ENCODE measurements at places on chromosomes 16 and 17. TPM values are rescaled to one million over a fixed set of nuclear protein-coding genes. Genes with fewer than 3 reads are reported as not detected.
A peak's percentile ranks its signal among the peaks of the same experiment; 100 is the strongest.

Gene MILR1
- 10.1 TPM for total RNA-seq

Gene UBE2G1
- total RNA-seq: 46.8 TPM

Gene ZFP3
- total RNA-seq: 0.84 TPM

Gene MT4
- total RNA-seq: not detected

Gene CHST5
- total RNA-seq: 0.29 TPM

Gene ASPA
- not detected for total RNA-seq

Gene GIT1
- 24.2 TPM for total RNA-seq

DNA sequence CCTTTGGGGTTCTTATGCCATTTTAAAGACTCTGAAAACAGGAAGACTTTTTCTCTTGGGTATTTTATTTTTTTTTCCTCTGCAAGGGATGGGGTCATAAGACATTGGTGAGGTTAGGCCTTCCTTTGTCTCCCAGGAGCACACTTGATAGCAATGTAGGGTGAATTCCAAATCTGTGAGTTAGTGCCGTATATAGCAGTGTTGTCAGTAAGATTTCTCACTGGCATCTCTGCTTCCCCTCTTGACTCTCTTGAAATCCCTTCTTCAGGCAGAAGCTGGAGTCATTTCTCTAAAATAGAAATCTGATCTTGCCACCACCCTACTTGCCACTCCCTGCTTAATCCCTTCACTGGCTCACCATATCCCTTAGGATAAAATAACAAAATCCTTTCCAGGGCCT is 529.7 kb downstream of the WWOX start:
- DNase-seq: no peak

DNA sequence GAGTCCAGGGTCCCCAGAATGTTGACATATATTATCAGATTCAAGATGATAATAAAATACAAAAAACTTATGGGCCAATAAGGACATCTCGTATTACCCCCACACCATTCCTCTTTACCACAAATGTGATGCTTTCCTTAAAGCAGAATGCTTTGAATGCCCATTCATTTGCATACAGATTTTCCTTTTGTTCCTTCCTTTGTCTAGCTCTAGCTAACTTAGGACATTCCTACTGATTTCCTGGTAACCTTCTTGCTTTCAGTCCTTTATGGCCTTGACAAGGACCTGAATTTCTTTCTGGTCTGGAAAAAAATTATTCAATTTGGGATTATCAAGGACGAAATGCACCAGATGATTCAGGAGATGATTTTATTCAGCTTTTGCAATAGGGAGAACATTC is 304.0 kb downstream of the TMEM114 start:
- DNase-seq: no peak

- no peak for DNase-seq
These were observed 4.0 kb upstream of the ADGRG3 start for GRCh38 chr16:57663917-57664661.

DNA sequence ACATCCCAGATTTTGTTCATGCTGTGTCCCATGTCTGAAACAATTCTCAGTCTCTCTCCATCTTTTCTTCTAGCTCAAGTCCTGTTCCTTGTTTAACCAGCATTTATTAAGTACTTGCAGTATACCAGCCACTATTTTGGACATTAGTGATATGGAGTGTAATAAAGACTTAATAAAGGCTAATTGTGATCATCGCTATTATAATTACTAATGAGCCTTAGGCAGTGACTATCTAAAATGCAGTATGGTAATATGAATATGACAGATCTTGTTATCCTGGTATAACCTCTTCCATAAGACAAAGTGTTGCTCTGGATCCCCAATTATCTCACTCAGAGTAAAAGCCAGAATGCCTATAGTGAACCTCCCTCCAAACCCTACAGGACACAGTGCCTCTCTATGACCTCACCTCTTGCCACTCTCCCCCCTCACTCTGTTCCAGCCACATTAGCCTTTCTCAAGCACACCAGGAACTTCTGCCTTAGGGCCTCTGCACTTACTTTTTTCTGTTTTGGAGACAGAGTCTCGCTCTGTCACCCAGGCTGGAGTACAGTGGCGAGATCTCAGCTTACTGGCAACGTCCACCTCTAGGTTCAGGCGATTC is 1.8 kb upstream of the FLOT2 start:
- DNase-seq: no peak

- DNase-seq: peak; percentile 91
These were observed at the start of gene NCBP3 for GRCh38 chr17:3845621-3846436. Gene NCBP3 (minus strand): TSS chr17:3846246. CDS start chr17:3846223, 23 bp downstream.

GRCh38 chr17:81309859-81310839 is 15.0 kb upstream of the SLC38A10 start:
- DNase-seq: no peak

DNA sequence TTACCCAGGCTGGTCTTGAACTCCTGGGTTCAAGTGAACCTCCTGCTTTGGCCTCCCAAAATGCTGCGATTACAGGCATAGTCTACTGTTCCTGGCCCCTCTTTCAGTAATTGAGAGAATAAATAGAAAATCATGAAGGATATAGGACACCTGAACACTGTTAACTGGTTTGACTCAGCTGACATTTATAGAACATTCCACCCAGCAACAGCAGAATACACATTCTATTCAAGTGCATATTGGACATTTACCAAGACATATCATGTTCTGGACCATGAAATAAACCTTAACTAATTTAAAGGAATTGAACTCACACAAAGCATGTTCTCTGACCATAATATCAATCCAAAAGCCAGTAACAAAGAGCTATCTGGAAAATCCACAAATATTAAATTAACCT is 19.8 kb upstream of the BAIAP2 start:
- DNase-seq: no peak

DNA sequence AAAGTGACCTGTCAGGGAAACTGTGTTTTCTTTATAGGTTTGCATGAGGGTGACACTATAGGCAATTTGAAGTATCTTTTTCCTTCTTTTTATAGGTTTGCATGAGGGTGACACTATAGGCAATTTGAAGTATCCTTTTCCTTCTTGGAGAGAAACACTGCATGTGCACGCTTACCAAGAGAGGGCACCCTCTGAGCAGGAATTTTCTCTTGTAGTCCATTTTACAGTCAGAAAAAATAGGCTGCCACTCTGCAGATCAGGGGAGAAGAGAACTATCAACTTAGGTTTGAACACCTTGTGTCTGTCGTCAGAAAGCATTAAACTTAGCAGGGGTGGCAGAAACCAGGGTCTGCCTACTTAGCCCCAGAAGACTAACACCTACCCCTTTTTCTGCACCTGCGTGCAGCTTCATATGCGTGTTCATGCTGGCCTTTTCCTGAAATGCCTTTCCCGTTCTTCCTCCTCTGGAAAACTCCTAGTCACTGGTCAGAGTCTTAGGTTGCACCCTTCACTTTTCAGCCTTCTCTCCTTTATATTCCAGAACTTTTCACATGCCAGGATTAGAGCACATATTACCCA is 16.4 kb upstream of the SMIM36 start:
- peak; percentile 70 for DNase-seq

DNA sequence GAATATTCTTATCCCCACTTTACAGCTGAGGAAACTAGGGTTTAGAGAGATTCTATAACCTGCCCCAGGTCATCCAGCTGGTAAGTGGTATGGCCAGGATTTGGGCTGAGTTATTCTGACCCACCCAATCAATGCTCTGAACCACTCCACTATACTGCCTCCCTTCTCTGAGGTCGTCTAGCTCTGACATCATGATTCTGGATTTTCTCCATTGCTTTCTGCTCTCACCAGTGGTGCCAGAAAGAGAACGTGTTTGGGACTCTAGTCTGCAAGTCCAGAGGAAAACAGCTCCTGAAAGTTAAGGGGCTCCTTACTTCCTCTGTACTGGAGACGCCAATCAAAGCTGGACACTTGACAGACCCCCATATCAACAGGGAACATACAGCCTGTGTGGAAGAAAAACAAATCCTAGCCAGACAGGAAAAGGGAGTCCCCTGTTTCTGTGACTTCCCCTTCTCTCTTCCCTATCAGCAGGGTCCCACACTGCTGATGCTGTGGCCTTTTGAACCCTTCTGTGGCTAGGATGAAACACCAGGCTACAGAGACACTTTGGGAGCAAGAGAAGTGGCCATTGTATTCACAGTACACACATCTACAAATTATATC is 6.0 kb upstream of the EZH1 start:
- DNase-seq: no peak

GRCh38 chr17:55005520-55005919 is 37.0 kb downstream of the STXBP4 start:
- DNase-seq: peak; percentile 69

- no peak for DNase-seq
These were observed 103.5 kb upstream of the ZNF750 start for GRCh38 chr17:82943339-82943738.

DNA sequence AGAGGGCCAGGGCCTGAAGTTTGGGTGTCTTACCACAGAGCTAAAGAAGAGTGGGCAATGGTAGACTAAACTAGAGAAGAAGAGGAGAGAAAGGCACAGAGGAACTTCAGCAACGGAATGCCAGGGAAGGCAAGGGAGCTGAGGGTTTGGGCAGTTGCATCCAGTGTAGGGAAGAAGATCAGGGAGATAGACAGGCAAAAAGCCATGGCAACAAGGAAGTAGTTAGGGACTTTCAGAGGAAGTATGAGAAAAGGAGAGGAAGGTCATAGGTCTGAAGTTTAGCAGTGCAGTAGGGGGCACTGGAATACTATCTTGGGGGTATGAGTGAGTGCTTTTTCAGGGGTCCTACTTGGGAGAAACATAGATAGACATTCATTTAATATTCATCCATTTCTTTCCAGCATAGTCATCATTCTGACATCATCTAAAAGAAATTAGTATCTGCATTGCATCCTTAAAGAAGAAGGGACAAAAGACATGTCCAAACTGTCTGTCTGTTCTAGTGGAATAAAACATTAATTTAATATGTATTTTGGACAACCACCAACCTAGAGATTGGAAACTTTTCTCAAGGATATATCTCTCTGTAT is 2.2 kb upstream of the NF1 start:
- DNase-seq: no peak

GRCh38 chr16:19815418-19815817 is 69.2 kb downstream of the GPRC5B start:
- no peak for DNase-seq

DNA sequence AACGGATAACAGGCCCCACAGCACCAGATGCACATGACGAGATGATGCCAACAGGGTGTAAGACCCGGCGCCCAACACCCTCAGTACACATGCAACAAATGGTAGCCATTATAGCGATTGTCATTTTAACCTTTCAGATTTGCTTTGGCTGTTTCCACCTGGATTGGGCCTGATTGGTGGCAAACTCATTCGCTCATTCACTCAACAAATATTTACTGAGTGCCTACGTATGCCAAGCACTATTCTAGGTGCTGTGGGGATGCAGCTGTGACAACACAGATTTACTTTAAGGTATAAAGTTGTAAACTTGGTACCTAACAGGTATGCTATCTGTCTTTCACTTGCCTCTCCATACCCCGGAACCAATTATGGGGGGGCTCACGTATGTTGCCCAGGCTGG is 66.8 kb downstream of the SRCIN1 start:
- peak; percentile 3 for DNase-seq

DNA sequence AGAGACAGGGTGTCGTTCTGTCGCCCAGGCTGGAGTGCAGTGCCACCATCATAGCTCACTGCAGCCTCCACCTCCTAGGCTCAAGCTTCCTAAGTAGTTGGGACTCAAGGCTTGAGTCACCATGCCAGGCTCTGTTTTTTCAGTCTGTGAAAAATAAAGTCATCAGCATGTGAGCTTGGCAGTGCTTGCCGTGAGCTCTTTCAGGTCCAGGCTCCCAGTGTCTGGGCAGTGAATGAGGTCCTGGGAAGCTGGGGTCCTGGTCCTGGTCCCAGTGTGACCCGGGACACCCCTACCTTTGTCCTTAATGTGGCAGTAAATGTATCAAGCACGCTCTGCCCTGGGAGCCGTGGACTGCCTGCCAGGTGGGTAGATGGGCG is 22.9 kb upstream of the RPL13 start:
- no peak for DNase-seq

DNA sequence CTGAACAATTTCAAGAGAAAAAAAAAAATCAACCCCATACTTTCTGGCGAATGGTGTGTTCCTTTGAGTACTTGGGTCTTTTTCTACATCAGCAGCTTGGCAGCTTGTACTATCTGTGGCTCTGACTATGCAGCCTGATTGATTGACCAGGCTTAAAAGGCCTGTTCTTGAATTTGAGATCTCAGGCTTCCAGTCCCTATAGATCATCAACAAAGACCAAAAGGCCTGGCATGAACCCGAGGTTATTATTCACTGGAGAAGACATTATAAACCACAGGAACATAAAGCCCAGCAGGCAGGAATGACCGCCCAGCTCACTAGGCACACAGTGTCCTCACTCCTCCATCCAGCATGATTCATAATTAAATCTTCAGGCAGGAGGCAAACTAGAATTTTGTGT is 32.1 kb upstream of the CDH3 start:
- no peak for DNase-seq

- no peak for DNase-seq
These were observed 74.8 kb downstream of the USP31 start for GRCh38 chr16:23074423-23074822.

DNA sequence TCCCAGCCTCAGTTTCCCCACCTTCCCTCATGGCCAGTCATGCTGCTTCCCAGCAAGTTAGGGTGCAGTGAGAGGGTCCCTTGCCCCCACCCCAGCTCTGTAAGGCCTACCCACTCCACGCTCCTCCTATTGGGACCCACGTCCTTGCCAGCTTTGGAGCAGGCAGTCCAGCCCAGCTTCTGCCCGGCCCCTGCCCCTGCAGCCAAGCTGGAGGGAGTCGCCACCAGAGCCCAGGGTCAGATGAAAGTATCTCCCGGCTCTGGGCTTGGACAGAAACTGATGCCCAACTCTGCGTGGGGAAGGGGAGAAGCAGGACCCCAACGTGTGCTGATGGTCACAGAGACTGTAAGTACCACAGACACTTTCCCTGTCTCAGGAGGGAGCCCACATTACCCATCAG is 32.6 kb downstream of the SDK2 start:
- no peak for DNase-seq

GRCh38 chr17:11996722-11997146 is 541 bp downstream of the ZNF18 start:
- peak; percentile 55 for DNase-seq
